ENCODE measurements at places on chromosomes 3 and 15.

GRCh38 chr15:69706353-69707097 is 253.9 kb downstream of the RPLP1 start:
- no peak for DNase-seq

DNA sequence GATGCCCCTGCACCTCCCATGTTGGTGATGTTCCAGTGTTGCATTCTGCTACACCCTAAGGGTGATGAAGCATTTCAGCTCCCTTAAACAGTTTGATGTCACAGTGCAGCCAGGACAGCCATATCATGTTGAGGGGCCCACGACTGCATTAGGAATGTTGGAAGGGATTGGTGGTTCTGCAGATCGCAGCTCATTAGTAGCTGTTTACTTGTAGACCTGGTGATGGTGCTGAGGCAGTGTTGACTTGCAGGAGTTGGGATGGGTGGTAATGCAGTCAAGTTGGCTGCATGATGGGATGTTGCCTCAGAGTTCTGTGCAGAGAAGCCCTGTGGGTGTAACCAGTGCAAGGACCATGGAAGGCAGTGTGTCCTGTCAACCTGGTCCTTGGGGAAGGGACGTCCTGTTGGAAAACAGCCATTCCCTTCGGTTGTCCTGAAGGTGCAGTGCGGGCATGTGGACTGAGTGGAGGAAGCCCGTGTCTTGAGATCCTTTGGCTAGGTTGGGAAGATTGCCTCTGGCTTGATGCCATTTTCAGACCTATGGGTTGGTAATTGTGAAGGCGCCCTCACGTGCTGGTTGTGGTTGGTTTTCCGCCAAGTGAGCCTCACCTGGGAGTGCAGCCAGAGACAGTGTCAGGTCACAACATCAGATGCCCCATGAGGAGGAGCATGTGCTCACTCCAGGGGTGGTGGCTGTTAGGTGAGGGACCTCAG is 100.7 kb downstream of the SNRPN start:
- DNase-seq = no peak

GRCh38 chr3:194840661-194841514 is 155.2 kb downstream of the FAM43A start:
- DNase-seq = no peak

- DNase-seq = no peak
Measured at GRCh38 chr3:44974416-44974815, 1.6 kb downstream of the ZDHHC3 start.

GRCh38 chr3:123489400-123490004 is 40.6 kb upstream of the ADCY5 start:
- no peak for DNase-seq

GRCh38 chr3:169264711-169265110 is 398.8 kb downstream of the MECOM start:
- peak; percentile 45 for DNase-seq

DNA sequence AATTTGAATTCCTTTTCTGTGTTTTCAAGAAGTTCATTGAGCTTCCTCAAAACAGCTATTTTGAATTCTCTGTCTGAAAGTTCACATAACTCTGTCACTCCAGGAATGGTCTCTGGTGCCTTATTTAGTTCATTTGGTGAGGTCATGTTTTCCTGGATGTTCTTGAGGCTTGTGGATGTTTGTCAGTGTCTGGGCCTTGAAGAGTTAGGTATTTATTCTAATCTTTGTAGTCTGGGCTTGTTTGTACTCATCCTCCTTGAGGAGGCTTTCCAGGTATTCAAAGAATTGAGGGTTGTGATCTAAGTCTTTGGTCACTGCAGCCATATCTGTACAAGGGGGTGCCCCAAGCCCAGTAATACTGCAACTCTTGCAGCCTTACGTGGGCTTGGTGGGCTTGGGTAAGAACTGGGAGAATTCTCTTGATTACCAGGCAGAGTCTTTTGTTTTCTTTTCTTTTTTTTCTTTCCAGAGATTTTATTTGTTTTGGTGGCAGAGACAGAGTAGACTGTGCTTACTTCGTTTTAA is 19.3 kb upstream of the CCNDBP1 start:
- no peak for DNase-seq

- DNase-seq = no peak
Measured at GRCh38 chr3:64225695-64226499, 631 bp upstream of the PRICKLE2 start.

DNA sequence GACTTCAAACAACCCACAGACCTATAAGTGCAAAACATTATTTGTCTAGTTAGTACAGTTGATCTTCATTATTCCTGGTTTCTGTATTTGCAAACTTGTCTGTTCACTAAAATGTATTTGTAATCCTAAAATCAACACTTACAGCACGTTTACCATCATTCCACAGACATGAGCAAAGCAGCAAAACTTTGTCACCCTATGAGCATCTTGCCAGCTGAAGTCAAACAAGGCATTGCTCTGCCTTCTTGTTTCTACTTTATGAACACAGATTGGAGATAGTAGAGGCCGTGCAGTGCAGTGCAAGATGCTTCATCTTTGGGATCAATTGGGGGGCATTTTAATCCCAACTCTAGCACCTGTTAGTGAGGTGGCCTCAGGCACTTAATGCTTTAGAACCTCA is 202.1 kb downstream of the NLGN1 start:
- DNase-seq = no peak

- no peak for DNase-seq
Measured at GRCh38 chr3:196050597-196050996, 31.3 kb downstream of the TFRC start.

DNA sequence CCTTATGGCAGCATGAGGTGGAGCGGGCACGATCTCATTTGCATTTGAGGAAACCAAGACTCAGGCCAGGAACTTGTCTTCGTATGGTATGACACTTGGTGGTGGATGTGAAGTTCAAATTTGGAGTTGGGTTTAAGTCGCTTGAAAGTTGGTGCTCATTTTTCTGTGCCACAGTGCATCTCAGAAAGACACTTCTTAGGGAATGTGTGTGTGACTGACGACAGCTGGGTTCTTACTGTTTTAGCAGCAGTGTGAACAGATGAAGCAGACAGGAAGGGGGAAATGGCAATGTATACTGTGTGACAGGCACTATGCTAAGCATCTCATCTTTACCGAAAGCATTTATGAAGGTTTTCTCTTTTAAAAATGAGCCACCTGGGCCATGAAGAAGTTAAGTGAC is 75.4 kb downstream of the SEC22A start:
- DNase-seq = no peak

DNA sequence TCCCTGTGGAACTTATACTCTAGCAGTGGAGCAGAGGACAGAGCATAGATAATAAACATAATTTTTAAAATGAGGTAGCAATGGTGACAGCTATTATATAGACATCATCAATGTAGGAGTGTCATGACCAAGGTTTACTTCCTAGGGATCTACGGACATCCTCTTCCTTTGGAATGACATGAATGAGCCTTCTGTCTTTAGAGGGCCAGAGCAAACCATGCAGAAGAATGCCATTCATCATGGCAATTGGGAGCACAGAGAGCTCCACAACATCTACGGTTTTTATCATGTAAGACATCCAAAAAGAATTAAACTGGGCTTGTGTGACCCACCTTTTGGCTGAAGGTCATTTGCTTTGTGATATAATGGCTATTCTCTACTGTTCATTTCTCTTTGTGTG is 30.1 kb upstream of the CAPN3 start:
- DNase-seq = no peak

GRCh38 chr15:77507911-77508310 is 87.2 kb downstream of the HMG20A start:
- no peak for DNase-seq

Measured in NCI-H1417 treated with DMSO at 0.1 percent for 48 hours (cell line).